ENCODE measurements at places on chromosomes 7 and 10. TPM values are rescaled to one million over a fixed set of nuclear protein-coding genes. Genes with fewer than 3 reads are reported as not detected.

STRIP2 gene
- total RNA-seq: 10.7 TPM

NPY4R2 gene
- total RNA-seq: not detected

TRUB1 gene
- 12.5 TPM for total RNA-seq

EBF3 gene
- total RNA-seq: not detected

PTPN20 gene
- total RNA-seq: 0.68 TPM

OR9A2 gene
- total RNA-seq: not detected

CYTH3 gene
- 1.5 TPM for total RNA-seq

SPDYE1 gene
- 0.13 TPM for total RNA-seq

CHST3 gene
- 0.05 TPM for total RNA-seq

PDK4 gene
- not detected for total RNA-seq

ADGRA1 gene
- not detected for total RNA-seq
